NCI-H446 (cell line): ENCODE measurements at places on chromosomes 7 and 10.
A peak's percentile ranks its signal among the peaks of the same experiment; 100 is the strongest.

- no peak for DNase-seq
Measured at GRCh38 chr10:75611172-75611992, 180.0 kb downstream of the LRMDA start.

DNA sequence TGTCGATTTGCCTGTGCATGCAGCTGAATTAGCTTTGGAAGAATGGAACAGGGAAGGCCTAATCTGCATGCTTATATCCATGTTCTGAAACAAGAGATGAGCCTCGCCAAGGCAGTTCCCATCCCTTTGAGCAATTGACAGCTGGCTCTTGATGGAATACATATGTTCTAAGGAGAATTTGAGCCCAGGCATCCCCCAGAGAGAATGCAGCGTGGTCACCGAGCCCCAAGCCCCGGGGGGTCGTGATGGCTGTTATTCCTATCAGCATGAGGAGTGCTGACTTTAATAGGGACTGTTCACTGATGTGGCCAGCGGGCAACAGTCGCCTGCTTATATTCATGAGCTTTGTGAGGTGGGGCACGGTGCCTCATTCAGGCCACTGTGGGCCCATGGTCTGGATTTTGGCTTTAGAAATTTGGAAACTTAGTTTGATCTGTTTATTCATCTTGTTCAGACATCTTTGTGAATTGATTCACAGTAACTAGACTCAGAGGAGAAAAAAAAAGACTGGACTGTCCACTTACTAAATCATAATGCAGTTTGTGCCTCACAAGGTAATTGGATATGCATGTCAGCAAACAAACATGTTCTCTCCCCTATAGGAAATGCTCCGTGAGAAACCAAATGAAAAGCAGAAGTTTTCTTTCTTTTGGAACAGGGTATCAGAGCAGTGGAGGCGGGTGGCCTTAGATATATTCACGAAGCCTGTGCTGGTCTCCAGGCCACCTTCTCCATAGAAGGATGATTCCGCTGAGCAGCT, 204.9 kb downstream of the CCDC3 start:
- DNase-seq = no peak

DNA sequence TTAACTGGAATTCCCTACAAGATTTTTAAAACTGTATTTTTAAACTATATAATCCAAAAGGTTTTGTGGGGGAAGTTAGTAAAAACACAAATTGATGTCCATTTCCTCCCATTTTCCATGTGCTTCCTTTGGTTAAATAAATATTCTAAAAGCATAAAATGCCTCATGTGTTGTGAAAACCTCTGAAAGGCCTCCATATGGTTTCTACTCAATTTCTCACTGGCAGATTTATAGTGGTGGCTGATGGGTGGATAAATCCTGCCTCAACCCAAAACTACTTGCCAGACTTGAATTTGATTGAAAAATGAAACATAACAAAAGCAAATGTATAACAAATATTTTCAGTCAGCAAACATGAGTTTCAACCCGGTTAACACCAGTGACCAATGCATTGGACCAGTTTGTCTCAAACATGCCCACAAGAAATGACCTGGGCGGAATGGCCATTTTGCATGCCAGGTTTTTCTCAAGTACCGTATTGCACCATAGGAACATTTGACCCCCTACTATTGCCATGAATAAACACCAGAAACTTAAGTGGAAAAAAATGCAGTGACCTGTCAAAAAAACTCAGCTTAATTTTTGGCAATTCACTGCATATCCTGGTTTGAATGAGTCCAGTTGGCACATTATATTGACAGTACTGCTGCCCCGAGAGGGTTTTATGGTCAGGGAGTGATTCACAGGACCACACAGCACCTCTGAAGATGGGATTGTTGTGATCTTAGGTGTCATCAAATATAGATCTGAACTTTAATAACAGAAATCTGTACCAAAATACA, 454.6 kb upstream of the ANKRD30A start:
- DNase-seq = peak; percentile 36

DNA sequence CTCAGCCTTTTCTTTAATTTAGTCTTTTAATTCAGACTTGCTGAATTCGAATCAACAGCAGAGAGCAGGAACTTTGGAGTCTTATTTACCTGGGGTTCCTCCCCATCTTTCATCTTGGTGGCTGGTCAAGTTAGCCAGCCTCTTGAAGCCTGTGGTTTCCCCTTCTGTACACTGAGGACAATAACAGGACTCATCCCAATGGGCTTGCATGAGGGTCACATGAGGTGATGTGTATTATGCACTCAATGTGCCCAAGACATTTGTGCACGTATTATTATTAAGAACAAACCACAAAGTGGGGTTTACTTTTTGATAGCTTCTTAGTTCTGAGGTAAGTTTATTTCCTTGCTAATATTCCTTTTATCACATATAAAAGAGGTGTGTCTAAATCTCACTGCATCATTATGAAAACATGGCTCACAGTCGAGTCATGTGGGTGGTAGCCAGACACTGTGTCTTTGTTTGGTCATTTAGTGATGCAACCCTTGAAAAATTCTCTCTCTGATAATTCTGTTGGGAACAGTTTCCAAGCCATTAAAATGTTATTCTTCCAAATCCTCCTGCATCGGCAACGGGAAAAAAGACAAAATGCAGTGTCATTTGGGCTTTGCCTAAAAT, 86.5 kb upstream of the GRB10 start:
- DNase-seq = no peak

DNA sequence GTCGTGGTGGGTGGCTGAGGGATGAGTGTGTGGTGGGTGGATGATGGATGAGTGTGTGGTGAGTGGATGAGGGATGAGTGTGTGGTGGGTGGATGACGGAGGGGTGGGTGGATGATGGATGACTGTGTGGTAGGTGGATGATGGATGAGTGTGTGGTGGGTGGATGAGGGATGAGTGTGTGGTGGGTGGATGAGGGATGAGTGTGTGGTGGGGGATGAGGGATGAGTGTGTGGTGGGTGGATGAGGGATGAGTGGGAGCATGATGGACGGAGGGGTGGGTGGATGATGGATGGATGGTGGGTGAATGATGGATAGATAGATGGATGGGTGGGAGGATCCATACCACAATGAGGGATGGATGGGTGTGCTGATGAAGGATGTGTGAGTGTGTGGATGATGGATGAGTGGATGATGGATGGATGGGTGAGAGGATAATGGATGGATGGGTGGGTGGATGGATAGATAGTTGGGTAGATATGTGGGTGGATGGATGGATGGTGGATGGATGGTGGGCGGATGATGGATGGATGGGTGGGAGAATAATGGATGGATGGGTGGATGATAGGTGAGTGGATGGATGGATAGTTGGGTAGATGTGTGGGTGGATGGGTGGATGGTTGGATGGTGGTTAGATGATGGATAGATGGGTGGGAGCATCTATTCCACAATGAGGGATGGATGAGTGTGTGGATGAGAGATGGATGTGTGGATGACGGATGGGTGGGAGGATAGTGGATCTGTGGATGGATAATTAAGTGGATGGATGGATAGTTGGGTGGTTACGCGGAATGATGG, 266.8 kb downstream of the CELF2 start:
- DNase-seq = no peak

DNA sequence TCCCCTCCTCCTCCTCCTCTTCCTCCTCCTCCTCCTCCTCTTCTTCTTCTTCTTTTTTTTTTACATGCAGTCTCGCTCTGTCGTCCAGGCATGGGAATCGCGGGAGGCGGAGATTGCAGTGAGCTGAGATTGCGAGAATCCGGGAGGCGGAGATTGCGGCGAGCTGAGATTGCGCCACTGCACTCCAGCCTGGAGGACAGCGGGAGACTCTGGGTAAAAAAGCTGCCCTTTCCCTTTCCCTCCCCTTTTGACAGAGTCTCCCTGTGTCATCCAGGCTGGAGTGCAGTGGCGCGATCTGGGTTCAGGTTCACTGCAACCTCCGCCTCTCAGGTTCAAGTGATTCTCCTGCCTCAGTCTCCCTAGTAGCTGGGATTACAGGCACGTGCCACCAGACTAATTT, 168.1 kb upstream of the MALRD1 start:
- DNase-seq = no peak

DNA sequence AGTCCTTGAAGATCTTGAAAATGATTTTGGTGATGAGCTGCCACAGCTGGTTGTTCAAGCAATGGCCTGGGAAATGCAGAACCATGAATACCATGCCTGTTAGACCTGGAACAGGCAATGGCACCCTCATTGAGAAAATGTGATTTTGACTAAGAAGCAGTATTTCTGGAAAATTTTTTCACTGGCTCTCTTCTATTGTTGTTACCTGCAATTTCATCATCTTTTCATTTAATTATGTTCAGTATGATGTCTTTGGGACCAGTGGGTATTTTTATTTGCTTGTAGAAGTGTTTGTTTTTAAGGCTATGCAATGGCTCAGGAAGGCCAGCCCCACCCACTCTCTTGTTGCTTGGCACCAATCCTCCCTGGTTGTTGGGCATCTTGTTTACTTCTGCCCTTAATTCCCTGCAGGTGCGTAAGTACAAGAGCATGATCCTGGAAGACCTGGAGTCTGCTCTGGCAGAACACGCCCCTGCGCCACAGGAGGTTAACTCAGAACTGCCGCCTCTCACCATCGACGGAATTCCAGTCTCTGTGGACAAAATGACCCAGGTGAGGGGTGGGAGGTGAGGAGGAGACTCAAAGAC, 78.6 kb downstream of the NRF1 start:
- DNase-seq = no peak

DNA sequence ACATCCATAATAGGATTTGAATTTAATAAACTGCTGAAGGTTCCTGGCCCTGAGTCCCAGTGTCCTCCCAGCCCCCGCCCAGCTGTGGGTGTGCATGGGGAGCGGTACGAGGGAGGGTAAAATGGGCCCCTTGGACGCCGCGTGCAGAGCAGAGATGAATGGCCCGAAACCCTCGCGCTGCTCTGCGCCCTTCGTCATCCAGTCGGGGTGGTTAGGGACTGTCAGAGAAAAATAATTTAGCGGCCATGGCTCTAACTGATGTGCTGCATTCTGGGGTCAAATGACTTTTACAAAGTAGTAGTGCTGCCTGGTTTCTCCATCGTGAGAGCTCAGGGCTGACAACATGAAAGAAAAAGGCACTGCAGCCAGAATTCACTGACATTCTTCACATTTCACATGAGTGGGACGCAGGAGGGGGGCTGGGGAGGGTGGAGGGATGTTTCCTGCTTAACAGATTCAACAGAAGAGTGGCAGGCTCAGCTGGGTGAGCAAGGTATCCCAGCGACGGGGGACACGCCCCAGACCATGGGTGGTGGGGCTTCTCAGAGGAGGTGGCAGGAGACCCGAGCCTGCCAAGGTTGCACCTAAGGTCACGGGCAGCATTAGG, 304.5 kb downstream of the WDR37 start:
- DNase-seq = no peak

DNA sequence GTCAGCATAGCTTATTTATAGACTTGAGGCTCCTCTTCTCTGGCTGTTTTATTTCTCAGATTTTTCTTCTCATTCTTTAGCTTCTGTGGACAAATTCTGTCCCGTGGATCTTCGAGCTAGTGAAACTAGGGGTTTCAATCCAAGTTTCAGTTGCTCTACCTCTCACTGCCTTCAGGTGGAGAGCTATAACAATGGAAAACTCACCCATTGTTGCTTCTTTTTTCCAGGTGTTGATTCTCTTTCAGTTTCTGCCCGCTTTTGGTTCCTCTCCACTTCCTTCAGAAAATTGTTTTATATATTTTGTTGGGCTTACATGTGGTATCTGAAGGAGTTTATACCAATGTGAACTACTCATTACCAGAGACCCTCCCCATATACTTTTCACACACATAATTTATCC, 266.1 kb downstream of the TCF7L2 start:
- DNase-seq = no peak

- no peak for DNase-seq
Measured at GRCh38 chr10:70254778-70255328, 21.6 kb upstream of the PPA1 start.

DNA sequence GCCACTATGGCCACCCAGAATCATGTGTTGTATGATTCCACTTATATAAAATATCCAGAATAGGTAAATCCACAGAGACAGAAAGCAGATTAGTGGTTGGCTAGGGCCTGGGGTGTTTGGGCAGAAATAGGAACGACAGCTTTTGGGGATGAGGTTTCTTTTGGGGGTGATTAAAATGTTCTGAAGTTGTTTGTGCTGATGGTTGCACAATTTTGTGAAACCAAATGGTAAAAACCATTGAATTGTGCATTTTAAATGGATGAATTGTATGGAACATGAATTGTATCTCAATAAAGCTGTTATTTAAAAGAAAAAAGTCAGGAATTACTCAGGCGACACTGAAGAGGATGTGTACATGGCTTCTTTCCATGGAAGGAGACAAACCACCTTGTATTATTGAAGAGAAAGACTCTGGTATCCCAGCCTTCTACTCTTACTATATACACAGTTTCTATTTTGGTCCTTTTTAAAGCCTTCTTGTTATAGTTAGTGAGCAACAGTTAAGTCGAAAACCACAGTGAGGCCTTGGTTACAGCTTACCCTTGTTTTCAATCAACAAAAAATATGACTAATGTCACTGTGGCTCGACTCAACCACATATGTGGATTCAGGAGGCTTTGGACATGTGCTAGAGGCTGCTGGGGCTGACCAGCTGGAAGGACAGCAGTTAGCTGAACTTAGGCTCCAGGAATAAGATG, 57.1 kb upstream of the KMT2E start:
- no peak for DNase-seq

DNA sequence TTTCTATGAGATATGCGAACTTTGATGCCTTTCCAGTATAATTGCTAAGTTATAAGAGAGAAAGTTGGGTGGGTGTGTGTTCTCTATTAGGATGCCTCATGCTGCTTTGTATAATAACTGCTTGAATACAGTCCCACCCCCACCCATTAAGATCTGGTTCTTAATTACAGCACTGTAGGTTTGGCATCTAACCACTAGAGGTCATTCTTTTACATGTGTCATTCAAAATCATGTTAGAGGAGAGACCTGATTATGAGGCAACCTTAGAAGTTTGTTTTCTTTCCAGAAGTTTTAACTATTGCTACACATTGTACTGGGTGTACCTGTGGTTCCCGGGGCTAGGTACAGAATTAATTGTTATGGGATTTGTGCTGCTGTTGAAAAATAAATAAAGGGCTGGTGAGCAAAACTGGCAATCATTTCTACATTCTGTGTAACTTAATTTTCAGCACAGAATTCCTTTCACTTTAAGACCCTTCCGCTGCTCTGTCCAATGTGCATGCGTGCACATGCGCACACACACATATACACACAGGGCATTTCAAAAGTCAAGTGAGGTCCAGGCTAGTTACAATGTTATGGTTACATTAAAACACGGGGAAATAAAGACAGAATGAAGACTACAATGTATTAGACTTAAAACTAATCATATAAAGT, 1156.3 kb downstream of the SORCS3 start:
- no peak for DNase-seq

- DNase-seq = no peak
Measured at GRCh38 chr7:47654672-47655298, 72.9 kb upstream of the TNS3 start.

- DNase-seq = no peak
Measured at GRCh38 chr7:157495594-157495993, 158.8 kb downstream of the DNAJB6 start.

- no peak for DNase-seq
Measured at GRCh38 chr10:19961076-19962053, 145.1 kb downstream of the PLXDC2 start.

DNA sequence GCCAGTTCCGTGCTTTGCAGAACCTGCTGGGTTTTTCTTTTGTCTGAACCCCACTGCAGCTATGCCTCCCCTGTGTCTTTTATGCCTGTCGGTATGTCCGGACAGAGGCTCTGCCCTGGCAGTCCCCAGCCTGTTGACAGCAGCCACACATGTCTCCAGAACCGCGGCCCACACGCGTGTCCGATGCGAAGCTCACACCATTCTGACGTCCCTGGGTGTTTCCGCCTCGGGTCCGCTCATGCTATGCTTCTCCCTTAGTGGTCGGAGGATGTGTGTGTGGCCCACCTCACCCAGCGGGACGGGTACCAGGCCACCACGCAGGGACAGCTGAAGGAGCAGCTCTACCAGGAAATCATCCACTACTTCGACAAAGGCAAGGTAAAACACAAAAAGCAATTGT, 164.6 kb upstream of the NPS start:
- DNase-seq = no peak
